ENCODE measurements at places on chromosomes 7 and 10. TPM values are rescaled to one million over a fixed set of nuclear protein-coding genes. Genes with fewer than 3 reads are reported as not detected.

NODAL gene
- total RNA-seq, result not detected

TMEM139 gene
- total RNA-seq, result not detected

CABCOCO1 gene
- 0.25 TPM for total RNA-seq

ADARB2 gene
- not detected for total RNA-seq

CLDN3 gene
- total RNA-seq, result not detected

WNT2 gene
- 1.3 TPM for total RNA-seq

EGR2 gene
- total RNA-seq, result 1.1 TPM

SRRM3 gene
- total RNA-seq, result 0.65 TPM

NPFFR1 gene
- total RNA-seq, result not detected

WEE2 gene
- not detected for total RNA-seq

DEPP1 gene
- 10.1 TPM for total RNA-seq

AGMO gene
- total RNA-seq, result not detected

CPN1 gene
- not detected for total RNA-seq

TSPAN12 gene
- total RNA-seq, result 2.0 TPM

TAS2R41 gene
- total RNA-seq, result not detected

DRGX gene
- total RNA-seq, result not detected

IFIT1B gene
- total RNA-seq, result not detected

INTS15 gene
- total RNA-seq, result 14.4 TPM

PHKG1 gene
- 0.32 TPM for total RNA-seq

HABP2 gene
- not detected for total RNA-seq

RSPH10B2 gene
- not detected for total RNA-seq

LBX1 gene
- not detected for total RNA-seq

CYP3A7 gene
- not detected for total RNA-seq

BZW2 gene
- 61.0 TPM for total RNA-seq

PON1 gene
- total RNA-seq, result not detected

TMEM236 gene
- total RNA-seq, result 0.11 TPM

MIOS gene
- 47.8 TPM for total RNA-seq

EBLN1 gene
- not detected for total RNA-seq

MTPN gene
- 159 TPM for total RNA-seq

GPER1 gene
- 3.4 TPM for total RNA-seq

KEL gene
- not detected for total RNA-seq

TAC1 gene
- not detected for total RNA-seq

MACC1 gene
- 0.11 TPM for total RNA-seq

ADCYAP1R1 gene
- total RNA-seq, result not detected

BMS1 gene
- total RNA-seq, result 14.7 TPM

All from GM23248 (cell line).